ENCODE measurements at places on chromosomes 4 and X. TPM values are rescaled to one million over a fixed set of nuclear protein-coding genes. Genes with fewer than 3 reads are reported as not detected.

DNA sequence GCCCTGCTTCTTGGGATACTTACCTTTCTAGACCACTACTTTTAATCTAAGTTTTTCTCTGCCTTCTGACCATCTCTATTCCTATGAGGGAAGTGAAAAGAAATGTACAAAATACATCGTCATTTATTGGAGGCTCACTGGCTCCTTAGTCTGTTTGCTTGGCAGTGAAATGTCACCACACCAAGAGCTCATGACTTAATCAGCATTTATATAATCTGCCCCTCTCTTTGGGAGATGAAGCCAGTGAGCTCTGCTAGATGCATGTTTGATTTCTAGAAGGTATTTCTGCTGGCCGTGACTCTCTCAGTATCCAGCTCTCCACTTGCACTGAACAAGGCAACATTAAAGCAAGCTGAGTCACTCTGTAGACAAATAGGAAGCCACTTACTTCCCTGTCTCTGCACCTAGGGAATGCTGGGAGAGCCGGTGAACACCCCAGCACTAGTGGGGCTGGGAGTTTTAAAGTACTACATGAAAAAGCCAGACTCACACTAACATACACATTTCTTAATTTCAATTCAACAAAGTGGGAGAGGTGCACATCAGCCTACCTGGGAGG lies 79.1 kb downstream of the MID1IP1 start:
- H3K36me3 ChIP-seq = no peaks in the 10 kb centered on the region
- no peaks in the 10 kb centered on the region for H3K27me3 ChIP-seq
- H3K4me1 ChIP-seq = no peaks in the 10 kb centered on the region
- no peak overlapping the region for H3K4me3 ChIP-seq
- peak overlapping the region; percentile 3 for H3K27ac ChIP-seq

EPGN gene
- not detected for total RNA-seq

GSX2 gene
- not detected for total RNA-seq

GRCh38 chr4:98939892-98940298 lies 11.0 kb upstream of the EIF4E start:
- H3K4me3 ChIP-seq = no peak overlapping the region
- H3K27me3 ChIP-seq = no peaks in the 10 kb centered on the region
- no peak overlapping the region for H3K27ac ChIP-seq
- DNase-seq = no peak
- H3K4me1 ChIP-seq = no peaks in the 10 kb centered on the region
- H3K36me3 ChIP-seq = no peaks in the 10 kb centered on the region

DNA sequence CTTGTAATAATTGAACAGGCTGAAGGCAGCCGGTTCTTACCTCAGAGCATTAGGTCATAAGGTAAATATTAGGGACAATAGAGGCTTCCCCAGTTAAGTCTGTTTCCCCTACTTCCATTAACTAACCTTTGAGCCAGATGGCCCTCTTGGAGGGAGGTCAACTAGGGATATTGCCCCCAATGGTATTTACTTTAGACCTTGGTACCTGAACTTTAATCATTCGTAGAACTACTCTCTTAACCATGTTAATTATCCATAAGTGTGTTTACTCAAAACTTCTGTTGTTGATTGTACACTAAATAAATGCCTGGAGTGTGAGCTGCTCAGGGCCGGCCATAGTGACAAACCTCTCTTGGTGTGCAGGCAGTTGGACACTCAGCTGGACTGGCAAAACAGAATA lies 1843.5 kb upstream of the AGA start:
- H3K4me1 ChIP-seq = no peaks in the 10 kb centered on the region
- no peaks in the 10 kb centered on the region for H3K27me3 ChIP-seq
- DNase-seq = no peak
- H3K27ac ChIP-seq = no peak overlapping the region
- no peaks in the 10 kb centered on the region for H3K36me3 ChIP-seq

GRCh38 chr4:101018836-101019235 lies 328.5 kb downstream of the PPP3CA start:
- no peak overlapping the region for H3K27ac ChIP-seq
- no peak overlapping the region for H3K4me3 ChIP-seq

DNA sequence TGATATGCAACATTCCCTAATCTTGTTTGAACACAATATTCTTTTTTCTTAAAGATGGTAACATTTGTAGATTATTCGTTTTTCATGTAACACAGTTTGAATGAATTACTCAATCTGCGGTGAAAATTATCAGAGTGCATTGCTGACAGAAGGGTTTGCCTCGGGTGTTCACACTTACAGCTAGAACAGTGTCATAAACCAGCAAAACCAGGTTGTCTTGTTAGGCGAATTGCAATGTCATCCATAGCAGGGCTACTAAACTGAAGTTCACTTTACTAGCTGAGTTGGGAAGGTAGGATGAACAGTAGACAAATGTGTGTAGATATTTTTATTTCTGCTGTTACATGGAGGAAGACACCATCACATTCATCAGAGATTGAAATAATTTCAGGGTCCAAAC lies 98.9 kb downstream of the SLC39A8 start:
- H3K27ac ChIP-seq = no peak overlapping the region
- H3K36me3 ChIP-seq = no peaks in the 10 kb centered on the region
- no peak for DNase-seq
- no peak overlapping the region for H3K4me3 ChIP-seq

KDR gene
- total RNA-seq = 28.5 TPM

GRCh38 chr4:83237591-83237990 lies 47.0 kb downstream of the COQ2 start:
- no peak overlapping the region for H3K4me3 ChIP-seq
- H3K36me3 ChIP-seq = no peaks in the 10 kb centered on the region
- no peak overlapping the region for H3K27ac ChIP-seq
- H3K27me3 ChIP-seq = no peaks in the 10 kb centered on the region
- no peak for DNase-seq

- no peaks in the 10 kb centered on the region for H3K36me3 ChIP-seq
- H3K4me1 ChIP-seq = no peaks in the 10 kb centered on the region
- H3K4me3 ChIP-seq = no peak overlapping the region
- H3K27ac ChIP-seq = no peak overlapping the region
These were observed 1038.3 kb upstream of the SLIT2 start for GRCh38 chr4:19213388-19213787.
